ENCODE measurements at places on chromosomes 4 and X.

GRCh38 chr4:142781114-142781513 lies 65.0 kb downstream of the INPP4B start:
- no peak for DNase-seq

GRCh38 chrX:54560411-54560810 lies 30.4 kb downstream of the GNL3L start:
- no peak for DNase-seq

- DNase-seq = no peak
Measured at GRCh38 chr4:33882246-33882990, 2361.9 kb downstream of the ARAP2 start.

GRCh38 chr4:184143770-184144564 lies 73.7 kb downstream of the ENPP6 start:
- no peak for DNase-seq

DNA sequence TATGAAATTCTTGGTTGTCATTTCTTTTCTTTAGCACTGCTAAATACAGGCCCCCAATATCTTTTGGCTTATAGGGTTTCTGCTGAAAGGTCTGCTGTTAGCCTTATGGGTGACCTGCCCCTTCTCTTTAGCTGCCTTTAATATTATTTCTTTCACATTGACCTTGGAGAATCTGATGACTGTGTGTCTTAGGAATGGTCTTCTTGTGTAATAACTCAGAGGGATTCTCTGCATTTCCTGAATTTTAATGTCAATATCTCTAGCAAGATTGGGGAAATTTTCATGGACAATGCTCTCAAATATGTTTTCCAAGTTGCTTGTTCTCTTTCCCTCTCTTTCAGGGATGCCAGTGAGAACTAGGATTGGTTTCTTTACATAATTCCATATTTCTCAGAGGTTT lies 292.4 kb downstream of the SLC7A11 start:
- DNase-seq = no peak

DNA sequence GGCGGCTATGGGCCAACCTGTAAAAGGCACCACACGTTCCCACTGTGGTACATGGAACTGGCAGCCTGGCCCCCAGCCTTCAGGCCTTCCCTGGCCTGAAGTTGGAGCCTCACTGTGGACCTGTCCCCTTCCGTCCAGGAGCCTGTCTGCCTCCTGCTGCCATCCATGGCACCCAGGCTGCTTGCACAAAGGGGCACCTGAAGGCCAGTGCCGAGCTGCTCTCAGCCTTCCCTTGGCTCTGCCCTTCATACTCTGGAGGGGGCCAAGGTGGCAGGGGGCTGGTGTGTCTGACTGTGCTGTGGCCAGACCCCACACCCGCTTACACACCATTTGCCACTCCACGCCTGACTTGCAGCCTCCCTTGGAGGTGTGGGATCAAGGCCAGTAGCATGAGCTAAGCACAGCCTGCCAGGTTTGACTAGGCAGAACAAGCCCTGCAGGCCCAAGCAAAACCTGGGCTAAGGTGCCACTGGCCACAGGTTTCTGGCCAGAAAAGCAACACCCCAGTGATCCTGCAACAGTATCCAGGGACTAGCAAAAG lies 17.3 kb upstream of the GIMD1 start:
- no peak for DNase-seq

- no peak for DNase-seq
Measured at GRCh38 chrX:154542723-154543424, 3.8 kb downstream of the G6PD start.

- DNase-seq = no peak
Measured at GRCh38 chrX:132751063-132751690, 207.3 kb downstream of the HS6ST2 start.

- no peak for DNase-seq
Measured at GRCh38 chrX:41923978-41924683, 777 bp upstream of the CASK start.

DNA sequence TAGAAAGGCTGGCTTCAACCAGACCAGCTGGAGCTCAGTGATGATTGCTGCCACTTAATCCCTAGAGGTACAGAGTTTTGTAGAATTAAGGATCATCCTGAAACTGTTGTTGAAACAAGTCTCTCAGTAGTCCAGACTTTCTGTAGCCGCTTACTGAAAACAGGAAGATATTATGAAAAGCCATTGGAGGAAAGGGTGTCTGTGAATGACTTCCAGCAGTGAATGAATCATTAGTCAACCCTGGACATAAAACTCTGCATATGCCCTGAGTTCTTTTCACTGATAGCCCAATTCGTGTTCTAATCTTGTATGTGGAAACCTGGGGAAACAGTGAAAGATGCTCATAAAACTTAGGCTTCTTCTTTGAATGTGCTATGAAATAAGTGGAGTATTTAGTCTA lies 14.8 kb downstream of the HOPX start:
- no peak for DNase-seq

GRCh38 chr4:94208918-94209317 lies 1.3 kb downstream of the SMARCAD1 start:
- DNase-seq = no peak

All from stimulated activated CD8-positive, alpha-beta memory T cell treated with anti-CD3 and anti-CD28 coated beads, Interleukin-4, amount 100 ng/mL, for 1 hour (primary cell).